ENCODE measurements at places on chromosomes 5 and 9.
A peak's percentile ranks its signal among the peaks of the same experiment; 100 is the strongest.

DNA sequence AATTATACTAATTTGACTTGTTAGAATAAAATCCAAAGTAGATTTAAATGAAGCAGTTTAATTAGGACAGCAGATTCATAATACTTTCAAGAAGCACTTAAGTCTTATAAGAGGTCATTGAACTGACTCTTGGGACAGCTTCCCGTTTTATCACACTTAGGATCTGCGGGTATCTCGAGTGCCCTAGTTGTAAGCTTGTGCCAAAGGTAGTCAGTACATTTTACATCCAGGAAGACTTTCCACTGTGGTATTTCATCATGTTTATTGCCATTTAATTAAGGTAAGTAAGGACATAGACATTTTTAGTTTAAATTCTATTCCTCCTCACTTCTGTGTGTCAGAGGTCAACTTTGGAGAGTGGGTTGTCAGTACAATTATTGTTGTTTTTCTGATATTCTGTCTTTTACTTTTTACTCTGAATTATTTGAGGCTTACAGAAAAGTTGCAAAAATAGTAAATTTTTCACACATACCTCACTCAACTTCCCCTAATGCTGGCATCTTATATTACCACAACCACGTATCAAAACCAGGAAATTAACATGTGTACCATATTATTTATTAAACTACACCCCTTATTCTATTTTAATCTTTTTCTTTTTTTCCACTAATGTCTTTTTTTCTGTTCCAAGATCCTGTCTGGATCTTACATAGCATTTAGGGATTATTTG is 7.5 kb upstream of the ZNF367 start:
- DNase-seq, result no peak

GRCh38 chr9:109588415-109588814 is 90.3 kb upstream of the PTPN3 start:
- no peak for DNase-seq

- peak; percentile 83 for DNase-seq
Measured at GRCh38 chr9:70419556-70420440, 5.3 kb upstream of the KLF9 start.

GRCh38 chr9:4118666-4119065 is 181.2 kb downstream of the GLIS3 start:
- DNase-seq, result no peak

DNA sequence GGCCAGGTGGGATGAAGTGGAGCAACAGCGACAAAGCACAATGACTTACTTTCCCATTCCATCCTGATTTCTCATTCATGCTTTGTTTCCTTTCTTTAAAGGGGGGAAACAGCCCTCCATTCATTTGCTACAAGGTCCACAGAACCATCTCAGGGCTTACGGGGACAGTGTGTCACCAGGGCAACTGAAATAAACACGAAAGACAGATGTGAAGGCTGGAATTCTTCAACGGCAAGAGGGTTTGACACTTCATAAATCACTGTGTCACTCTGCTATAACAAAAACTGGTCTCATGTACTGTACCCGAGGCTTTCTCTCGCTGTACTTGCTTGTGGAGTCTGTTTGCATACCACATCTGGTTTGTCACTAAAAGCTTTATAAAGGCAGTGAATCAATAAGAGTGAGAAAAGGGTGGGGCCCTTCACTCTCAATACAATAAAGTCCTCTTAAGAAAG is 150.8 kb downstream of the EFNA5 start:
- peak; percentile 25 for DNase-seq

DNA sequence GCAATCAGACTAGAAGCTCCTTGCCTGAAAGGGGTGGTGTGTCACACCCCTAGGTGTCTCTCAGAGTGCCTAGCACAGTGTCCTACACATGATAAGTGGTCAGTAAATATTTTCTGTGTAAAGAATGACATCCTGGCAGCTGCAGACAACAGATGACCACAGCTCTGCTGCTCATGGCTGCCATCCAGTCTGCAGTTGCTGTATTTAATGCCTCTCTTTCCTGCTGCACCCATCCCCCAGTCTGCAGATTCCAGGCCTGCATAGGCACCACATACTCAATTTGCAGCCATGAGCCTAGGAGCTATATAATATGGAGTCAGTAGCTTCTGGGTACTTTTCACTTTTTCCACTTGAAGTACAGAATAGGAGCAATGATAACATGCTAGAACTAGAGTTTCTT is 94.9 kb upstream of the NR4A3 start:
- DNase-seq, result no peak

GRCh38 chr5:106489004-106489403 is 1181.7 kb downstream of the EFNA5 start:
- no peak for DNase-seq

- DNase-seq, result no peak
Measured at GRCh38 chr5:124906339-124907097, 160.1 kb upstream of the ZNF608 start.

DNA sequence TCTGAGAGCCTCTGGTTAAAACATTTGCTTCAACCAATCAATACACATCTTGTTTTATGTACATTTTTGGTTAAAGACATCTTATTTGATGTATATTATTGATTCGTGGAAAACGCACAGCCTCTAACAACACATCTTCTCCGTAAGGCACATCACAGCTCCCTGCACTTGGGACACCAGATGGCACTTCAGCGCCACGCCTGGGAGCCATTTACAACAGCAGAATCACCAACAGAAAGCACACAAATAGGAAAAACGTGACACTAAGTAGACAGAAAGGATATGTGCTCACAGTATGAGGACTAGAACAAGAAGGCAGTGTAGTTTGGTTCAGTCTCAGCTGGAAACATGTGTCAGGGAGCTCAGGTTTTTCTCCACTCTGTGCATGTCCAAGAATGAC is 199.7 kb downstream of the ROR2 start:
- no peak for DNase-seq

DNA sequence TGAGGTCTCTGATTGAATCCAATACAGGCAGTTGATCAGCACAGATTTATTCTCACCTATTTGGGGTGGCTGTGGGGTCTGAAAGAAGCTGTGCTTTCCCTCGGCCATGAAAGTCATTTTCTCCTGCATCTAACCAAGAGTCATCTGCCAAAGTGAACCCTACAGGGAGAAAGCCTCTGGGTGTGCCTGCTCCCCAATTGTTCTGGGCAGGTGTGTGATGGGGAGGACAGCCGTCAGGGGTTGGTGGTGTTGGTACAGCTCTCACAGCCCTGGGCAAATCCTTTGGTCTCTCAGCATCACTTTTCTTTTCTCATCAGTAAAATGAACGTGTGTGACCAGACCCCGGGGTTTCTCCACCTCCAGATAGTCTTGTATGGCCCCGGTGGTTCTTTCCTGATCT is 2.5 kb downstream of the PHF2 start:
- DNase-seq, result no peak

DNA sequence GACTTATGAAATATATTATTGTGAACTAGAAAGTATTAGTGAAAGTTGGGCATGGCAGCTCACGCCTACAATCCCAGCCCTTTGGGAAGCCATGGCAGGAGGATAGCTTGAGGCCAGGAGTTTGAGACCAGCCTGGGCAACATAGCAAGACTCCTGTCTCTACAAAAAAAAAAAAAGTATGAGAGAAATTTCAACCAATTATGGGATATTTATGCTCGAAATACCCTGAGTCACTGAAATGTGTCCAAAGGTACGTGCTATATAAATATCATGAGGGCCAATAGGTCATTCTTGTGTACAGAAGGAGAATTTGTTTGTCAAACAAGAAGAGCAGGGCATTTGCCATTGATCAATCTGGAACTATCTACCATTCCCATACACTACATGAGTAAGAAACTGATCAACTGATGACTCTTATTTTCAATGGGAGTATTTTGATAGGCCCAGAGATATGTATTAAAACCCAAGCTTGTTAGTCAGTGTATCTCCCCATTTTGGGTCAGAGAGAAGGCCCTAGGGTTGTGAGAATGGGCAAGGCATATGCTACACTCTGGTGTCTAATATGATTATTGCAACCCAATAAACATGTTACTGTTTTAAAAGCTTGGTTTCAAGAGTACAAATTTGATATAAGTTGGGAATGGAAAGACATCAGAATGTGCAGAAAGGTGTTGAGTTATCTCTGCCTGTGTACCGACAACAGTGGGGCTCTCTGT is 21.7 kb upstream of the HOMER1 start:
- DNase-seq, result no peak

GRCh38 chr9:114656301-114656700 is 1.3 kb downstream of the TEX53 start:
- peak; percentile 19 for DNase-seq

DNA sequence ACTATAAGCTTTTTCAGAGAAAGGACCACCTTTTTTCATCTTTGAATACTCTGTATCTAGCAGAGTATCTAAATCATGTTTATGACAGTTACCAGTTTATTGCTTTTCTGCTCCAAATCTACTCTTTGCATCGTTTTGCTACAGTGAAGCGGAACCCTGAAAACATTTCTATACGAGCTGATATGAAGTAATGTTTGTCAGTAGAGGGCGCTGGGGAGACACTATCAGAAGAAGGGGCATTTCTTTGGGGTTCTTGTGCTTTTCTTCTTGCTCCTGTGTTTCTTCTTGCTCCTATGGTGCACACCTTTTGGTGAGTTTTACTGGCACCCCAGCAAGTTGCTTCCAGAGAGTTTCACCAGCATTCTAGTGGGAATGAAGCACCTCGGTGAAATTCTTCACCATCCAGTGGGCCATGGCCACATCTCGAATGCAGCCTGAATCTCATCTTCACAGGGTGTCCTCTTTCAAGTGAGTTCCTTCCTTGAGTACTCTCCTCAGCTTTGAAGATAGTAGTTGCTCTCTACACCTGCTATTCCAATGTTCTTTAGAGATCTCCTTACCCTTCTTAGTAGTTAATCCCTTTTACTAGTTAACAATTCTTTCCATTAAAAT is 98.4 kb downstream of the FGF1 start:
- no peak for DNase-seq

DNA sequence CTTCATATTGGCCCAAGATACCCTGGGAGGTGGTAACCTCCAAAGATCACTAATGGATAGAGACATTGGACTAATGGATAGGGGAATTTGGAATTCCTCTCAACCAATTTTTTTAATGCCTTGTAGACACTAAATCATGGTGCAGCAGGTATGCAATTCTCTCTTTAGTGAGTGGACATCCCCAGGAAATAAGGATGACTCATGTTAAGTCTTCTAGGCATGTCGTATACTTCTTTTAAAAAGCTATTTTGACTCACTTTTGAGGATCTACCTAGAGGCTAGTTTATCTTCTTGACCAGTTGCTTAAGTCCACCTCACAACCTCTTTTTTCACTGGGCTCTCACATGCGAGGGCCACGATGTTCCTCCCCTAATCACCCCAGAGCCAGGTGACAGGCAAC is 211.6 kb upstream of the CDH12 start:
- no peak for DNase-seq

DNA sequence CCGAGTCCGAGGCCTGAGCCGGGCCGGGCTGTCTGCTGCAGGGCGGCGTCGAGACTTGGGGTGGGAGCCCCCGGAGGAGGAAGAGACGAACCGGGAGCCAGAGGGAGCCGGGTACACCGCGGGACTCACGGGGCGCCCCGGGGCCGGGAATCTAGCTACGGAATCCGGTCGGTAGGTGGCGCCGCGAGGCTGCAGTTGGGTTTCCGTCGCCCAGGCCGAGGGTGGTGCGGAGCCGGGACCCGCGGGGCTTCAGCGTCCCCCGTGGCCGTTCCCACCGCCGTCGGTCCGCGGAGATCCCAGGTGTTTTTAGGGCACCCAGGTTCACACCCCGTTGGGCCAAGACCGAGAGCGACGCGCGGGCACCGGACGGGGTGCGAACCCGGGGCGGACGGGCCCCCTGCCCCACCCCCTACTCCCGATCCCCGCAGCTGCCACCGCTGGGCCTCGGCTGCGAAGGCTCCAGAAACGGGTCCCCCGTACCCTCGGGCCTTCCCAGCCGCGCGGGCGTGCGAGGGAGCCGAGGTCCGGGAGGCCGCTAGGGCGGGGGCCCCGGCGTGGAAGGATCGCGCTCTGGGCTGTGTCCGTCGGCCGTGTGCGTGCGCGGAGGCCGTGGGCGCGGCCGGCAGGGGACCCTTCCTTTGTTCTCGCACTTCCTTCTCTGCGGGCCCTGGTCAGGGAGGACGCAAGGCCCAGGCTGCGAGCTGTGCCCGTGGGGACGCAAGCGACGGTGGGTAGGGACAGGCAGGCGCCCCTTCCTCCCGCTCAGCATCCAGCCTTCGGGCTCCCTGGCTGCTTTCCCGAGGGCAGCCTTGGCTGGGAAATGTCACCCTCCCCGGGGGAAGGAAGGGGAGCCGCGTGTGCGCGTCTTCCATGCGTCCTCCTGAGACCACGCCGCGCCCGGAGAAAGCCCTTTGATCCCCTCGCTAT is 146.6 kb downstream of the GAPVD1 start:
- peak; percentile 79 for DNase-seq

DNA sequence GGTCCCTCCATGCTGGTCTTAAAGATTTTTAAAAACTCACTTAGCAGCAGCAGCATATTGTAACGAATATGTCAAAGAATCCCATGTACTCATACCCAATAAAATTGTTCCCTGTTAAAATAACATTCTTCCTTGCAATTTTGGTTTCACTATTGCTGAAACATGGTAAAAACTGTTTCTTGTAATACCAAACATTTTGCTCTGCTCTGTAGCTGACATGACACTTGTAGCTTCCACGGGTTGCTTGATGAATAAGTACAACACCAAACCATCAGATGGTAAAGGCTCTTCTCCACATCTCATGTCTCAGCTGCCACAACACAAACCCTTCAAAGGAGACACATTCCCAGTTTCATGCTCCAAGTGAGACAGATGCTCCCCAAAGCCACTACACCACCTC is 180.7 kb upstream of the PTGER4 start:
- no peak for DNase-seq

- no peak for DNase-seq
Measured at GRCh38 chr5:31197183-31197582, 3.7 kb downstream of the CDH6 start.

- peak; percentile 98 for DNase-seq
Measured at GRCh38 chr9:121222524-121223171, 21.0 kb upstream of the RAB14 start.

GRCh38 chr9:20355022-20355421 is 267.3 kb downstream of the MLLT3 start:
- peak; percentile 90 for DNase-seq

DNA sequence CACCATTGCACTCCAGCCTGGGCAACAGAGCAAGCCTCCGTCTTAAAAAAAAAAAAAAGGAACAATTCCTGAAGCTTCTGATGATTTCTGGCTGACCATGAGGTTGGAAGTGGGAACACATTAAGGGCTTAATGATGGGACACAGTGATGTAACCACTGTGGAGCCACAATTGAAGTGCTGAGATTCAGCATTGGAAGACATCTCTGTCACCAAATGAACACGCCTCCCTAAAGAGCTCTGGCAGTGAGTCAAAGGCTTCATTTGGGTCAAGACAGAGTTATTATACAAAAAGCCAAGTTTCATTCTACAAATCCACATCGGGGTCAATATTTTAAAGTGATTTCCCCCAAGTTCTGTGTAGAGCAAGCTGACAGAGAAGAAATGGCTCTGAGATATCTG is 4.5 kb upstream of the S1PR3 start:
- no peak for DNase-seq

DNA sequence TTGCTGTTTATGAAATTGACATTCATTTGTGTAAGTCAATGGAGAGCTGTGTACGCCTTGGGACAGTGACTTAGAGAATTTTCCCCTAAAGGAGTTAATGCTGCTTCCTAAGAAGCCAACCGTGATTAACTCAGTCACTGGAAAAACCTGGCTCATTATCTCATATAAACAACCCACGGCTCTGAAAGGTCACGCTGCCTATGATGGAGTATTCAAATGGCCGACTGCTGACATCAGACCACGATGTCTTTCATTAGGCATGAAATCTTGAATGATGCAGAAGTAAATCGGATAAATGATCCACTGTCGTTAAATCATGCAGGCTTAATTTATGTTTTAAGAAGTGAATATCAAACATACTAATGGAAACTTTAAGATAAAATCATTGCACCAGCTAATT is 603.7 kb downstream of the RAB3C start:
- no peak for DNase-seq

- no peak for DNase-seq
Measured at GRCh38 chr5:115895821-115896220, 54.1 kb downstream of the AP3S1 start.

Measured in trophoblast cell (in vitro differentiated cells and primary cell).